ENCODE measurements at places on chromosomes 2 and 18.

- no peak for DNase-seq
Measured at GRCh38 chr2:226183550-226183949, 616.1 kb downstream of the IRS1 start.

- DNase-seq, result no peak
Measured at GRCh38 chr2:46845542-46846486, 69.8 kb downstream of the MCFD2 start.

DNA sequence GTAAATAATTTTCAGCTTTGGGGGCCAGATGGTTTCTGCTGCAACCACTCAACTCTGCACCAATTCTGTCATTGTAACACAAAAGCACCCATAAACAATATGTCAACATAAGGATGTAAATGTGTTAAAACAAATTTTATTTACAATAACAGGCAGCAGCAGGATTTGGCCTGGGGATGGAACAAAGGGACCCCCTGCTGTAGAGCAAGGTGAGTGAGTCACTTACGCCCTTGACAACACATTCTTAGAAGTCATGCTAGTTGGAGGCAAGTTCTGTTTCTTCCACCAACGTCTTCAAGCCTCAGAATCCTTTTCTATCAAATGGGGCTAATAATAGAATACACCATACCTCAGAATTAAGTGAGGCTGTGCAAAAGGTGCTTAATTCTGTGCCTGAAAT is 610.2 kb upstream of the SYT4 start:
- DNase-seq, result no peak

GRCh38 chr2:201709747-201710146 is 11.3 kb upstream of the MPP4 start:
- no peak for DNase-seq

DNA sequence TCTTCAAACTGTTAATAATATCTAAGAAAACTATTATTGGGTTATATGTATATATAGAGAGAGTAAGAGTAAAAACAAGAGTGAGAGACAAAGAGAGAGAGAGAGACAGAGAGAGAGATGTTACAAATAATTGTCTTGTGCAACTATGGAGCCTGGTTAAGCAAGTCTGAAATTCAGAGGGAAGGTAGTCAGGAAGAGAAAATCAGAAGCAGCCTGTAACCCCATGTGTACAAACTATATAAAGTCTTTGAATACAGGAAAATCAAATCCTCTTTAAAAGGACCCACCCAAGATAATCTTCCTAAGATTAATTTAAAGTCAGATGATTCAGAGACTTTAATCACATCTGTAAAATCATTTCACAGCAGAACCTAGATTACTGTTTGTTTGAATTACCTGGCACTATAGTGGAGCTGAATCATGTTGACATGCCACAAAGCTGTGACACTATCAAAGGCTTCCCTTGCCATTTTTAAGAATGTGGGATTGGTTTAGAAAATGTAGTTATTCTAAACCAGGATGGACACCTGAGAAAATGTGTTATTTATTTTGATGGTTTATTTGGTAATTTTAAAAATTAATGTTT is 301.7 kb upstream of the FSIP2 start:
- no peak for DNase-seq

- DNase-seq, result peak; percentile 58
Measured at GRCh38 chr18:9137168-9138066, 836 bp downstream of the ANKRD12 start.

Measured in stimulated activated CD8-positive, alpha-beta memory T cell treated with anti-CD3 and anti-CD28 coated beads, Interleukin-15, amount 100 ng/mL, for 48 hours (primary cell).